ENCODE measurements at places on chromosomes 2 and 18. TPM values are rescaled to one million over a fixed set of nuclear protein-coding genes. Genes with fewer than 3 reads are reported as not detected.

Gene ASXL2
- total RNA-seq: 6.9 TPM

Gene RNF125
- 0.50 TPM for total RNA-seq

Gene BMP10
- not detected for total RNA-seq

Gene ODC1
- 204 TPM for total RNA-seq

Gene ARHGEF4
- total RNA-seq: 6.3 TPM

Gene IGFBP5
- 731 TPM for total RNA-seq

Gene TUBB8B
- total RNA-seq: not detected

Gene XIRP2
- 1.2 TPM for total RNA-seq
